ENCODE measurements at places on chromosomes 13 and 19.

- no peak for DNase-seq
These were observed 300.1 kb downstream of the COG6 start for GRCh38 chr13:39955560-39955959.

DNA sequence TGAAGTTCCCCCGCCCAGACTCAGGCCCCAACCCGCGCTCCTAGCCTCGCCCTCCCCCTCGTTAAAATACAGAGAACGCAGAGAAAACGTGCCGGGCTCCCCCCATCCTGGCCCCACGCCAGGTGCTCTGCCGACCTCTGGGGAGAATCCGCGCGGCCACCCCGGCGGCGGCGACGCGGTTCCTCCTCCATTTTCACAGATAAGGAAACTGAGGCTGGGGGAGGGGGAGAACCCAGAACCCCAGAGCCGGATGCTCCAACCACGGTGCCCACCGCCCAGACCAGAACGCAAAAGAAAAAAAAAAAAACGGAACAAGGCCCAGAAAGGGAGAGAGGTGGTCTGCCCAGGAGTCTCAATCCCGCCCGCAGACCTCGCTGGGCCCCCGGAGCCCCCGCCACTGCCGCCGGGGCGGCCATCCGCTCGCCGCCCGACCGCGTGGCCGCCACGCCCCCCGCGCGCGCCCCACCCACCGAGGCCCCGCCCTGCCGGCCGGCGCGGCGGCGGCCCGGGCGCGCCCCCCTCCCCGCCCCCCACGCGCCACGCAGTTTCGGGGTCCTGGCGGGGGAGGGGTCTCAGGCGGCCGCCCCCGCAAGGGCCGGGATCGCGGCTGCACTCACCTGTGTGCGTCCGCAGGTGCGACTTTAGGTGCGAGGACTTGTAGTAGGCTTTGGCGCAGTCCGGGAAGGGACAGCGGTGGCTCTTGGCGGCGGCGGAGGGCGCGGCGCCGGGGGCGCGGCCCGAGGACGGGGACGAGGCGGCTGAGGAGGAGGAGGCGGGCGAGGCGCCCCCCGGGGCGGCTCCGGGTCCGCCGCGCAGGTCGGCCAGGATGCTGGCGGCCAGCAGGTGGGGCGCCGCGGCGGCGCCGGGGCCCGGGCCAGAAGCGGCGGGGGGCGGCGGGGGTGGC lies 703 bp downstream of the KLF16 start:
- peak; percentile 66 for DNase-seq

- DNase-seq = no peak
These were observed 6.9 kb downstream of the CTU1 start for GRCh38 chr19:51101171-51101865.

DNA sequence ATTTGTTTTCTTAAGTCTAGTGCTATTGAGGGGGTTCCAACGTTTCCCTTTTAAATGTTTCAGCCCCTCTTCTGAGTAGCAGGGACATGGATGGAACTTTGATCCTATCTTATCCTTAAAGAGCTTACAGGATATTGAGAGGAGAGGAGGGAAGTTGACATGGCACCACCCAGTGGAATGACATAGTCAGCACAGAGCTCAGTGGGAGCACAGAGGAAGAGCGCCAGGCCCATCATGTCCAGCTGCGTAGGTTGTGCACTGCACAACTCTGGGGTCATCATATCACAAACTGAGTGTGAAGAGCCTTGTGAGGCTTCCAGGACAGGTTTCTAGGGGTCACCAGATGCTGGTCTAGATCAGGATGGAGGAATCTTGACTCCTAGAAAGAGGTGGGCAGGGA lies 4.6 kb upstream of the CDC42EP5 start:
- no peak for DNase-seq

DNA sequence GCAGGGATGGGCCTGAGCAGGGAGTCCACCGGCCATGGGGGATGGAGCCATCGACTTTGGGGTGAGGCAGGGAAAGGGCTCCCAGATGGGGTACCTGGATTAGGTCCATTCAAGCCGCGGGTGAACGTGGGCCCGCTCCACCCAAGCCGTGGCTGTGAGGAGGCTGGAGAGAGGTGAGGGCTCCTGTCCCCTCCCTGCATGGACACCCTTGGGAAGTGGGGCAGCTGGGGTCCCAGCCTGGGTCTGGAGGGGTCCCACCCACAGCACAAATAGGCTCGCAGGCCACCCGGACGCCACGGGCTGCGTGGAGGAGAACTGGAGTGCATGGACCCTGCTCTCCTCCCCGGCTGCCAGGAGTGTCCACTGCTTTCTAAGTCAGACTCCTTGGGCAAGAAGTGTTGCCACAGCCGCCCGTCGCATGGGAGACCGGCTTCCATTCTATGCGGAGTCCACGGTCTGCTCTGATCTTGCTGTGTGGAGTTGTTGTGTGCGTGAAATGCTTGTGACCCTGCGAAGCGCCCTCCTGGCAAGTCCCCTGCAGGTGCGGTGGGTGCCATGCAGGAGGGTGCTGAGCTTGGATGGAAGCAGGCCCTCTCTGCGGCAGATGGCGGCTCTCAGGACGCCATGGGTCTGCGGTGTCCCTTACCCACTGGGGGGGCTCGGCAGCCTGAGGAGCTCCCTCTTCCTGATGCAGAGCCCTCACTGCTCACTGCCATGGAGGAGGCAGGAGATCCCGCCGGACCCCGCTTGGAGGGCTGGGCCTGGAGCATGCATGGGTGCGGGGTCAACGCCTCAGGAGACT lies 2.0 kb downstream of the DAZAP1 start:
- no peak for DNase-seq

All from naive thymus-derived CD4-positive, alpha-beta T cell (primary cell).